Activated gamma-delta T cell treated with Interleukin-2 at 50 U/mL for 16 hours (primary cell): ENCODE measurements at places on chromosomes 5 and 9.
A peak's percentile ranks its signal among the peaks of the same experiment; 100 is the strongest.

DNA sequence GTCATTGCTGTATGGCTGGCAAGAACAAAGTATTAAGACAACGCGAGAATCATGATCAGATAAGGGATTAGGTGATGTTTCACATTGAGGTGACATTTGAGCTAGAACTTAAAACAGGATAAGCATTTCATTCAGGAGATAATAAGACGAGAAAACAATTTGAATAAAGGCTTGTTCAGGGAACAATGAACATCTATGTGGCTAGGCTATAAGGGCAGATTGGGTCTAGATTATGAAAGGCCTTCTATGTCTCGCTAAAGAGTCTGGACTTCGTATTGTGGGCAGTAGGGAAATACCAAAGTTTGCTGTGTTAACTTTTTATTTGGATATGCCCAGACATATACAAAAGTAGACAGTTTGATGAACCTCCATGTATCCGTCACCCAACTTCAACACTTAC is 6.9 kb downstream of the MRPL22 start:
- DNase-seq = no peak

GRCh38 chr9:30075022-30075421 is 2309.4 kb upstream of the ACO1 start:
- no peak for DNase-seq

DNA sequence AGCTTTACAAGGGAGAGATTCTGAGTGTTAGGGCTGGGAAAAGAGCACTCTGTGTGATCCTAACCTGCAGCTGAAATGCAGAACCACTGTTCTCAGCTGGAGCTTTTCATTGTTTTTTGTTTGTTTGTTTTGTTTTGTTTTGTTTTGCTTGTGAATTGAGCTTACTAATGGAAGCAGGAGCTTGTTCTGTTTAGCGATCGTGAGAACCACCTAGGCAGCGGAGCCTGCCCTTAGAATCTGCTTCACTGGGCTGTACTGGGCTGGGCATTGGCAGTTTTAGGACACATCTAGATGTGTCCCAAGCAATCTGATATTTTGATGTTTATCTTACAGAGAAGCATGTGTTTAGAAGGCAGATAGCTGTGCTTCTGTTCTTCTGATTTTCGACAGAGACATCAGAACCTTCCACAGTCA is 14.3 kb downstream of the SYK start:
- no peak for DNase-seq

DNA sequence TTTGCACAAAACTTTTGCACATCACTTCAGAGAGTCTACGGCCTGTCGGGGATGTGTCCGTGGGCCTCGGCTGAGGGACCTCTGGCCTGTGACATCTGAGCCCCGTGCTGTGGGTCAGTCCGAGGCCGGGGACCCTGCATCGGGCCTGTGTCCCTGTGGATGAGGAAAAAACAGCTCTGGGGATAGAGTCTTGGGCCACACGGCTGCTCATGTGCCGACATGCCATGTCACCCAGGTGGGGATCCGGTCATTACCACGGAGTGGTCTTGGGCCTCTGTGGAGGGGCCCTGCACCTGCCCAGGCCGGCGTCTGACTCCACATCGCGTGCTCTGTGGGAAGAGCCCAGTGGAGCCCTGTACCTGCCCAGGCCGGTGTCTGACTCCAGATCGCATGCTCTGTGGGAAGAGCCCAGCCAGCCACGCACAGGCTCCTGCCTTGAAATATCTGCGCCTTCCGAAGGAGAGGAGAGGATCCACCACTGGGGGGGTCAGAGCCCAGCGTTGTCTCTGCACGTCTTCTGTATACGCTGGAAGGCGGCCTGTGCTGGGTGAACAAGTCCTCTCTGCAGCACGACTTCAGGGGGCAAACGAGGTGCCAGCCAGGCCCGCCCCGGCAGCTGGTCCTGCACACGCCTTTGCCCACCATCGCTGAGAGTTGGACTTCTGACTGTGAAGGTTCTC is 27.5 kb upstream of the IRX4 start:
- DNase-seq = no peak

DNA sequence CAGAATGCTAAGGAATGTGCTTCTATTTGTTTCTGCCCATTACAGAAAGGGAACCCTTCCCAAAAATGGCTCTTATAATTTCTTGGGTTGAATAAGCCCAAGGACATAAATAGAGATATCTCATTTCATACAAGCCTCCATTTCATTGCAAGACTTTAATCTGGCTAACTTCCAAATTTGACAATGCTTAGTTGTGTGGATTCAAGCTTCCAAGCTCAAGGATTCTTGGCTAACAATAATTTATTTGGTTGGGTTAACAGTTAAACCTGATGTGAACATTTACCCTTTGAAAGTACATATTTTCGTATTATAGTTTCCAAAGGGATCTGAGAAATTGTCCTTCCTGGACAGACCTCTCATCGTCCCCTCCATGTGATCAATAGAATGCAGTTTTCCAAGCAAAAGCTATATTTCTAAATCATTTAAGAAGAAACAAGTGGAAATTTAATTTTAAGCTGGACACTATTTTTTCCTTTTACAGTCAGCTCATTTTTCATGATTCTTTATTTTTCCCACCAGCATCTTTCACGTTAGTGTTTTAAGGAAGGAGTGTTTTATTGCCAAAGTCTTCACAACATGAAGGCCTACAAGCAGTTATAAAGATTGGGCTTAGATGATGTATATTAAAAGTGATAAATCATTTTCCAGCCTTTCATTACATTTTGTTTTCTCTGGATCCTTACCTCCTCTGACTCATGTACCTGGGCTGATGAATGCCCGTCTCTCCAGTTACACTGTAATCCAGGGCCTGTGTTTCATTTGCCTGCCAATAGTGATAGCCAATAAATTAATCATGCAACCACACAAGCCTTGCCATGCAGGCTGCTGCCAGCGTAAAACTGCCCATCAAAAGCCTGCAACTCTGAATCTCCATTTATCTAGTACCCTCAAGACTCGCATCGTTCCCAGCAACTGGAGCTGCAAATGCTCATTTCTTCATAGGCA is 176.7 kb downstream of the NTRK2 start:
- DNase-seq = no peak

DNA sequence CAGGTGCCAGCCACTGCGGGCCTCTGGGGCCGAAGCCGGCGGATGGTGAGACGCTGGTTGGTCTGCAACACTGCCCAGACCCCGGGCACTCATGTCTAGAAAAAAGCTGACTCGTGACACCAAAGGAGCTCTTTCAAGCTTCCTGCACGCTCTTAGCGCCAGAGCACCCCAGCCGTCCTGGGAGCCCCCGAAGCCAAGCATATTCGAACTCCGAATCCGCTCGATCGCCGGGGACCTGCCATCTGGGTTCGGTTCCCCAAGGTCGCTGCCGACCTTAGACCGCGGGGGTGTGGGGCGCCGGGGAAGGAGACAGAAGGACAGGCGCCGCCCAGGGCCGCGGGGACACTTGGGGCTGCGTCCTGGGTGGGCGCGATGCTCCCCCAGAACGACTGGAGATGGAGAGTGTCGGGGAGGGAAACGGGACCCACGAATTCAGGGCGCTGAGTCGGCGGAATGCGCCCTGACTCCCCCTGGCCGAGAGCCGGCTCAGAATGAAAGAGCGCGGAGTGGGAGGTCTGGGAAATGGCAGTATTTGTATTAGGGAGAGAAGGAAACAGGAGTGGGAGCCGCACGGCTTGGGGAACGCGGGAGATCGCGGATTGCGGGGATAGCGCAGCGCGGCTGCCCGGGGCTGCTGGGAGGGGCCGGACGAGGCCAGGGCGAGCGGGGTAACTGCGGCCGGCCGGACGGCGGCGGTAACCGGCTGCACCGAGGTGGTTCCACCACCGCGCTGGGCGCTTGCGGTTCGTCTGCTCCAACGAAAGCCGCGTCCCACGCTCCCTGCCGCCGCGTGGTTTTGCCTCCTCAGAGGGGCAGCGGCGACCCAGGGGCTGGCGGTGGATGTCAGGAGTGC is 20.1 kb upstream of the MARCHF6 start:
- DNase-seq = no peak

DNA sequence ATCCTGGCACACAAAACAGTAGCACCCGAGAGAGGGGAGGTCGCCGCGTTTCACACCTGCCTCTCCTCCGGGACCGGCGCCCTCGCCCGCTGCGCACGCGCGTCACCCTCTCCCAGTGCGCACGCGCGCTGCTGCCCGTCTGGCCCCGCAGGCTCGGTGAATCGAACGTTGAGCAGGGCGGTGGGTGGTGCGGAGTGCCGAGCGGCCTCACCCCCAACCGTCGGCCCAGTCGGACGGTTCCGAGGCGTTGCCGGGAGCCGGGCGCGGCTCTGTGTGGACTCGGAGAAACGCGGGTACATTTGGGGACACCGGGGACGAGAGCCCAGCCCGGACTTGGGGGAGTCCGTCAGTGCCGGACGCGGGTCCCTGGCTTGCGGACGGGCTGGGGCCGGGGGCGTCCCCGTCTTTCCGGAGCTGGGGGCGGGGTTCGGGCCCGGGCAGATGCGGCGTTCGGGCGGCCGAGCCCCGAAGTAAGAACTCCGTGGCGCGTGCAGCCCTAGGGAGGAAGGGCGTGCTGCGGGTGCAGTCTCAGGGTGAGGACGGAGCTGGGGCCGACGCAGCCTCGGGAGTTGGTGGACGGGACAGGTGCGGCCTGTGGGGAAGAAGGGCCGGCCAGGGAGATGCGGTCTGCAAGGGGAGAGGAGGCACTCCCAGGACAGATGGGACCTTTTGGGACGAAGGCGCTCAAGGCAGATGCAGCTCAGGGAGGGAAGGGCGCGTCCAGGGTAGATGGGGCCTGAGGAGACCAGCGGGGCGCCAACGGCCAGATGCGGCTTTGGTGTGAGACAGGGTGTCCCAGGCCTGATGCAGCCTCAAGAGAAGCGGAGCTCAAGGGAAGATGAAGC is at the start of gene POMT1:
Gene POMT1 (plus strand): TSS at position 138 of the 845 bp plus-strand sequence. CDS start 1,301 bp downstream, outside the sequence.
- DNase-seq = peak; percentile 85

DNA sequence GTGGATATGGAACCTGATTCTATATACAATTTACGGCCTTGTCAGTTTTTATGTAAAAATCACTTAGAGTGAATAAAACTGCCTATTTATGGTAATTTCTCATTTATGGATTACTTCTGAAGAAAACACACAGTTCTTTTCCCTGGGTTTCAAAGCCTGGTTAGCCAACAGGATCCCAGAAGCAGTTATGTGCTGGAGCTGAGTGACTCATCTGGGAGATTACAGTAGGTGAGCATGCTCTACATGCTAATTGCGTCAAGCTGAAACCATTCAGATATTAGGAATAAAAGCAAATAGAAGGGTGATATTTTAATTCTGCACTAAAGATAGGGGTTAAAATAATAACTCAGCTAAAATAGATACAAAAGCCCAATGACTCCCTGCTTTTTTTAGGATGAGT is 47.8 kb downstream of the PDE4D start:
- no peak for DNase-seq

DNA sequence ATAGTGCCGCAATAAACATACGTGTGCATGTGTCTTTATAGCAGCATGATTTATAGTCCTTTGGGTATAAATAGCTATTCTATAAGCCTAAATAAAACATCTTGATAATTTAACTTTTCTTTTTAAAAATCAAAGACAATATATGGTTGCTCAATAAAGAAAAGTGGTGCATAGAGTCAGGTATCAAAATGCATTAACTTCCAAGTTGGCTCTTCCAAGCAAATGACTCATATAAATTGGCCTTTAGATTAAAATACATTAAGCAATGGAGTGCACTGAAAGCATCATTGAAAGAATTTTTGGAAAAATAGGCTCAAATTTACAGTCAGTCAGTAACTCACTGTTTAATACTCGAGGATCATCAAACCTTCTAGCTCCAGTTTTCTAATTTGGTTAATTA is 106.6 kb downstream of the PLCXD3 start:
- DNase-seq = no peak

DNA sequence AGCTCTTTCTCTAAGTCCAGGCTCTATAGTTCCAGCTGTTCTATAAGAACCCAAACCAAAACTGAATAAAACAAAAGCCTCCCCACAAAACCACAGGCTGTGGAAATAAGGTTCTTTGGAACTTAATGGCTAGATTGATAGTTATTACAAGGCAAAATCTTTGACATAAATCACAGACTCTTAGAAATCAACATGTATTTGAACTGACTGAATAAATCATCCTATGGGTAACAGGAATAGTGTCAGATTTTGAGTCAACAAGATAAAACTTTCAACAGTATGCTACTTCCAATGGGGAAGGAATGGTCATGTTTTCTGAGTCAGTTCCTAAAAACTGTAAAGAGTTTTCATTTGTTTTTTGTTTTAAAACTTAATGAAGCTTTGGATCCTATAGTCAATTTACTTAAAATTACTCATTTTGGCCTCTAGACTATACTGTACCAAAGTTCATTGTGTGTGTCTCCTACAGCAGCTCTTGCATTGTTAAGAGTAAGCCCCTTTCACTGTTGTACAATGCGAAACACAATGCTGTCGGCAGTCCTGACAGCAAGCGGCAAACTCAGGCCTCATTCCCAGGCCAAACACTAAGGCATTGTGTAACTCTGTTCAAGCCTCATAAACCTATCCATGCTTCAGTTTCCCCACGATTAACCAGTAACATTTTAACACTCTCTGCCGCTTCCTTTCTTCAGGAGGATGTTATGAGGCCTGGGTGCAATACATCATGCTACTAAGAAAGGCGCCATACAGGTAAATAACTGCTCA is 134.1 kb downstream of the ARL15 start:
- DNase-seq = no peak

- DNase-seq = no peak
Measured at GRCh38 chr5:173256800-173257199, 21.8 kb upstream of the NKX2-5 start.
